ENCODE measurements at places on chromosomes 4 and X. TPM values are rescaled to one million over a fixed set of nuclear protein-coding genes. Genes with fewer than 3 reads are reported as not detected.

The CPZ gene
- not detected for total RNA-seq

The ARSJ gene
- total RNA-seq, result not detected

The MAGEB1 gene
- not detected for total RNA-seq

The FAAH2 gene
- 7.3 TPM for total RNA-seq

The SHROOM4 gene
- not detected for total RNA-seq

The PWWP3B gene
- not detected for total RNA-seq
